ENCODE measurements at places on chromosomes 5 and 9. TPM values are rescaled to one million over a fixed set of nuclear protein-coding genes. Genes with fewer than 3 reads are reported as not detected.

The ARAP3 gene
- 21.4 TPM for total RNA-seq

DNA sequence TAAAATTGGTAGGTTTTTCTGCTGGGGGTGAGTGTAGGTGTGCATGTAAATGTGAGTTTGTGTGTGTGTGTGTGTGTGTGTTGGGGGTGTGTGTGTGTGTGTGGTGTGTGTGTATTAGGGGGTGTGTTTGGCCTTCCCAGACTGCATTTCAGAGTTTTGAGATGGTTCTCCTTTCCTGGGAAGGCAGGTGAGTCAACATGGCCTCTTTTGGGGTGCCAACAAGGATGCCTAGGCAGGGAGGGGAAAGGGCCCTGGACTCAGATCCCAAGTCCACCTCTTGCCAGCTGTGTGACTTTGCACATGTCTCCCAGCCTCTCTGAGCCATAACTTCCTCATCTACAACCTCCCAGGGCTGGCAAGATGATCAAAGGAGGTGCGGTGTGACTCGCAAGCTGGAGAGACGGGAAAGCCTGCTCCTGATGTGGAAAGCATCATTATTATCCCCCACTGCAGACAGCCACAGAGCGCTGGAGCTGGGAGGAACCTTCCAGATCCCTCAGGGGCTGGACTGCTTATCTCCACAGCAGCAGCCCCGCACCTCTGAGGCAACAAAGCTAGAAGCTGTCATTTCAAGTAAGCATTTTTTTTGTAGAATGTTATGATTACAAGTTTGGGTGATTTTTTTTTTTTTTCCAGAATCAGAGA is 63.5 kb upstream of the TBC1D2 start:
- no peak for DNase-seq
- H3K36me3 ChIP-seq = no peaks in the 10 kb centered on the region
- no peaks in the 10 kb centered on the region for H3K4me1 ChIP-seq
- no peak overlapping the region for H3K4me3 ChIP-seq
- no peak overlapping the region for H3K27ac ChIP-seq
- no peaks in the 10 kb centered on the region for H3K27me3 ChIP-seq

DNA sequence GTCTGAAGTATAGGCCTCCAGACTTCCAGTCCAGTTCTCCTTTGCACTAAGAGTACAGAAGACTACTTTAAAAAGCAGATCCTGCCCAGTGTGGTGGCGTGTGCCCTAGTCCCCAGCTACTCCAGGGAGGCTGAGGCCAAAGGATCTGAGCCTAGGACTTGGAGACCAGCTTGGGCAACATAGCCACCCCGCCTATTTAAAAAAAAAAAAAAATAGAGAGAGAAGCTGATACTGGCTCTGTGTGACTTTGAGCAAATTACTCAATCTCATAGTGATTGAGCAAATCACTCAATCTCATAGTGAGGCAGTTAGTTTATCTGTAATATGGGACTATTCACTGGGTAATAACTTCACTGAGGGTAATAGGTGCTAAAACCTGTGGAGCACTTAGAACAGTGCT is 43.6 kb upstream of the KDM4C start:
- no peak for DNase-seq
- no peak overlapping the region for H3K27ac ChIP-seq
- no peaks in the 10 kb centered on the region for H3K4me1 ChIP-seq

- no peak overlapping the region for H3K27ac ChIP-seq
- H3K36me3 ChIP-seq = no peaks in the 10 kb centered on the region
- H3K27me3 ChIP-seq = no peaks in the 10 kb centered on the region
- no peak for DNase-seq
Observed at GRCh38 chr5:113757508-113757907, 244.0 kb downstream of the YTHDC2 start.

The KLHL9 gene
- 24.1 TPM for total RNA-seq

The TMEM174 gene
- not detected for total RNA-seq

- no peak overlapping the region for H3K4me3 ChIP-seq
- H3K27me3 ChIP-seq = no peaks in the 10 kb centered on the region
- H3K27ac ChIP-seq = no peak overlapping the region
Observed at GRCh38 chr9:426264-426663, 211.6 kb downstream of the DOCK8 start.

- peak overlapping the region; percentile 24 for H3K4me3 ChIP-seq
- no peak overlapping the region for H3K27ac ChIP-seq
- no peak for DNase-seq
- no peaks in the 10 kb centered on the region for H3K36me3 ChIP-seq
- H3K27me3 ChIP-seq = no peaks in the 10 kb centered on the region
Observed at GRCh38 chr5:10366310-10367272, 13.1 kb downstream of the MARCHF6 start.

- H3K36me3 ChIP-seq = no peaks in the 10 kb centered on the region
- no peaks in the 10 kb centered on the region for H3K27me3 ChIP-seq
- H3K4me1 ChIP-seq = no peaks in the 10 kb centered on the region
- no peak overlapping the region for H3K4me3 ChIP-seq
- H3K27ac ChIP-seq = no peak overlapping the region
- DNase-seq = no peak
Observed at GRCh38 chr9:98357921-98358535, 102.6 kb upstream of the TBC1D2 start.

DNA sequence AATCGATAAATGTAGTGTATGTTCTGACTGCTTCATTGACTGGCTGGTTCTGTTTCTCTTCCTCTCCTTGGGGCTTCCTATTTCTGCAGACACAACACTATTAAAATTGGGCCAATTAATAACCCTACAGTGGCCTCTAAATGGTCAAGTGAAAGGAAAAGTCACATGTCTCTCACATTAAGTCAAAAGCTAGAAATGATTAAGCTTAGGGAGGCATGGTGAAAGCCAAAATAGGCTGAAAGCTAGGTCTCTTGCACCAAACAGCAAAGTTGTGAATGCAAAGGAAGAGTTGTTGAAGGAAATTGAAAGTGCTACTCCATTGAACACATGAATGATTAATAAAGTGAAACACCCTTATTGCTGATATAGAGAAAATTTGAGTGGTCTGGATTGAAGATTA is 58.2 kb downstream of the CCNH start:
- no peak overlapping the region for H3K27ac ChIP-seq
- DNase-seq = no peak
- no peaks in the 10 kb centered on the region for H3K4me1 ChIP-seq
- no peak overlapping the region for H3K4me3 ChIP-seq

GRCh38 chr5:116037236-116037822 is 5.1 kb downstream of the ARL14EPL start:
- no peaks in the 10 kb centered on the region for H3K36me3 ChIP-seq
- no peak overlapping the region for H3K27ac ChIP-seq
- no peak for DNase-seq

GRCh38 chr5:116176121-116176520 is 91.3 kb downstream of the COMMD10 start:
- H3K36me3 ChIP-seq = no peaks in the 10 kb centered on the region
- H3K4me1 ChIP-seq = no peaks in the 10 kb centered on the region
- no peak overlapping the region for H3K4me3 ChIP-seq
- no peak for DNase-seq

DNA sequence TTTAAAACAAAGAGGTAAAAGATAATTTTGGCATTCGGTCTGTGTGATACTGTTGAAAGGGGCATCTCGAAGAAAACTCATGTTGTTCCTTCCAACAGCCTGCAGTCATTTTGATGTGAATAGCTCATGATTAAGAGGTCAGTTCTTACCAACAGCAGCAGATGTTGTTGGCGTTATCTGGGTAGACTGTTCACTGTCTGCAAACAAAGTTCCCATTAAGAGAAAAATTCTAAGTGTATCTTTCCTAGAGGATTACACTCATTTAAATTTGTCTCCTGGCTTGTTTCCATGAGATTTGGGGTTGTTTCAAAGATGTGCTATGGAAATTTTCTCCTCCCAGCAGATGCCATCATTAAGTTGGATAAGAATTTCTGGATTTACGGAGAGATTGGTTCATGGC is 138.2 kb upstream of the RORB start:
- no peak overlapping the region for H3K4me3 ChIP-seq
- H3K36me3 ChIP-seq = no peaks in the 10 kb centered on the region
- H3K4me1 ChIP-seq = no peaks in the 10 kb centered on the region
- no peak overlapping the region for H3K27ac ChIP-seq

- H3K36me3 ChIP-seq = no peaks in the 10 kb centered on the region
- no peaks in the 10 kb centered on the region for H3K27me3 ChIP-seq
- peak within 1 kb of the TSS; percentile 29 for H3K4me3 ChIP-seq
- H3K4me1 ChIP-seq = no peaks in the 10 kb centered on the region
Observed at GRCh38 chr5:180209137-180209581, at the start of gene RASGEF1C. RASGEF1C (minus strand) TSS chr5:180209211; CDS start chr5:180138052, 71,159 bp downstream.

DNA sequence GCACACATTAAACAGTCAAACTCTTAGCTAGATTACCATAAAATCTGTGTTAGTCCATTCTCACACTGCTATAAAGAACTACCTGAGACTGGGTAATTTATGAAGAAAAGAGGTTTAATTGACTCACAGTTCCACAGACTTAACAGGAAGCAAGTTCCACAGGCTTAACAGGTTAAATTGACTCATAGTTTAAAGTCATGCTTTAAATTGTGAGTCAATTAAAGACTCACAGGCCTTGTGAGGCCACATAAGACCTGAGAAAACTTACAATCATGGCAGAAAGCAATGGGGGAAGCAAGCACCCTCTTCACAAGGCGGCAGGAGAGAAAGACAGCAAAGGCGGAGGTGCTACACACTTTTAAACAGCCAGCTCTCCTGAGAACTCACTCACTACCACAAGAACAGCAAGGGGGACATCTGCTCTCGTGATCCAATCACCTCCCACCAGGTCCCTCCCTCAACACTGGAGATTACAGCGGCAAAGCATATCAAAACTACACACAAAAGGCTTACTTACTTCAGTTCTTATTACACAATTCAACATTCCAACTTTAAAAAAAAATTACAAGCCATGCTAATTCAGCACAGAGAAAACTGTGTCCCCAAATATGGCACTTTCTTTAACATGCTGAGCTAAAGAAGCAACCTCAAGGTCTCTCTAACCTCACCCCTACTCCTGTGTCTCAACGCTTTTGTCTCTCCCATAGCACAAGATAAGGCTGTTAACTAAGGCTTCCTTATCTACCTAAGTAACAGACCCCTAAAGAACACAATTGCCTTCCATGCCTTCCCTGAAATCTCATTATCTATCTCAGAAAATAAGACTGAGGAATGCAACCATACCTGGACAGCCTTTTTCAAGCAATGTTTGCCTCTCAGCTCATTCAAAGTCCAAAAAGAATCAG is 805.1 kb downstream of the NR2F1-AS1 start:
- H3K27me3 ChIP-seq = no peaks in the 10 kb centered on the region
- no peak for DNase-seq
- no peaks in the 10 kb centered on the region for H3K4me1 ChIP-seq
- no peak overlapping the region for H3K27ac ChIP-seq

The NEURL1B gene
- total RNA-seq = 65.8 TPM

GRCh38 chr5:74464512-74465209 is 175.9 kb downstream of the ENC1 start:
- no peak overlapping the region for H3K4me3 ChIP-seq
- H3K27me3 ChIP-seq = peaks cover 2% of the 10 kb centered on the region
- no peak for DNase-seq
- no peak overlapping the region for H3K27ac ChIP-seq
- H3K36me3 ChIP-seq = no peaks in the 10 kb centered on the region

The LOX gene
- 125 TPM for total RNA-seq

- no peaks in the 10 kb centered on the region for H3K27me3 ChIP-seq
- H3K4me1 ChIP-seq = no peaks in the 10 kb centered on the region
- H3K36me3 ChIP-seq = peaks cover 2% of the 10 kb centered on the region
- DNase-seq = no peak
- H3K27ac ChIP-seq = no peak overlapping the region
Observed at GRCh38 chr5:167652690-167653089, 638.8 kb upstream of the WWC1 start.

The LIFR gene
- 67.6 TPM for total RNA-seq

DNA sequence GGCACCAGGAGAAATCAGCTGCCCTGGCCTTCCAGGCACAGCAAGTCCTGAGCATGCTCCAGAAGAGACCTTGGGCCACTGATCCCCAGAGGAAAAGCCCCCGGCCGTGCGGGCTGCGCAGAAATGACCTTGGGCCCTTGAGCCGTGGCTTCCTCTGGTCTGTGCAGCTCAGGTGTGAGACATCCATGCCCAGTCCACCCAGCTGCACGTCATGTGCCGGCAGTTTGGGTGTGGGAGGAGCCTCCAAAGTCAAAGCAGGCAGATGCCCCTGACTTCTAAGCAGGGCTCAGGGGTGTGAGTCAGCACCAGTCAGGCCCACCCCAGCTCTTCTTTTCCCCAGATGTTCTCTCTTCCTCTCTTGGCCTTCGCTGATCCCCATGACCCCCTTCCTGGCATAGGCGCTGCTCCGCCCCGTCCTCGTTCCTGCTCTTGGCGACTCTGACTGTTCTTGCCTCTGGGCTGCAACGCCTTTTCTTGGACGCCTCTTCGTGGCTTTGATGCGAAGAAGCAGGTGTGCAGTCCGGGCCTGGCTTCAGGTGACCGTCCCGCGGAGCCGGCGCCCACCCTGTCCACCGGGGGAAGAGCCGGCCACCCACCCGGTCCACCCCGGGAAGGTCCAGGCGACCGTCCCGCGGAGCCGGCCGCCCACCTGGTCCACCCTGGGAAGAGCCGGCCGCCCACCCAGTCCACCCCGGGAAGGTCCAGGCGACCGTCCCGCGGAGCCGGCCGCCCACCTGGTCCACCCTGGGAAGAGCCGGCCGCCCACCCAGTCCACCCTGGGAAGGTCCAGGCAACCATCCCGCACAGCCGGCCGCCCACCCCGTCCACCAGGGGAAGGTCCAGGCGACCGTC is 5.9 kb upstream of the QSOX2 start:
- H3K27ac ChIP-seq = no peak overlapping the region
- DNase-seq = no peak
- no peak overlapping the region for H3K4me3 ChIP-seq
- no peaks in the 10 kb centered on the region for H3K4me1 ChIP-seq

The PDE8B gene
- 25.5 TPM for total RNA-seq

The RNF180 gene
- 29.2 TPM for total RNA-seq

The SHISAL2B gene
- not detected for total RNA-seq

DNA sequence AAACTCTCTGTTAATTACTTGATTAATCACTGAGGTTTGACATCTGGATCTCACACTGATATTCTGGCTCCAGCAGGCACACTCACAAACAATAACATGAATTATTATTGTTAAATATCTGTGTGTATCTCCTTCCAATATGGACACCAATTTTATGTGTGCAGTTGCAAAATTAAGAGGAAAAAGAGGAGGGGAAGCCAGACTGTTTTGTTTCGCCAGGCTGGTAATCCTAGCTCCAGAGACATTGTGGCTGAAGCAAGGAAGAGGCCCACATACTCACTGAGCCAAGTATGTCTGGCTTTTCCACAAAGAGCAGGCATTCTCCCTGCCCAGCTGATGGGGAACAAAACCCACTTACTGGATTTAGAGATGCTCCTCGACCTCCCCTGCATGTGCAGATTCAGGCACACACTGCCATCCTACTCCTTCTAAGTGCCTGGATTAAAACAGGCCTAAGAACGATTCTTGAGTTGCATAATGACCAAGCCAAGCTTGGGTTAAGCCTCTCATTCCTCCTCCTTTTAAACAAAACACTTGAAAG is 181.9 kb downstream of the ESM1 start:
- DNase-seq = no peak
- H3K36me3 ChIP-seq = no peaks in the 10 kb centered on the region
- H3K4me3 ChIP-seq = no peak overlapping the region
- peak overlapping the region; percentile 48 for H3K27ac ChIP-seq

- H3K4me1 ChIP-seq = no peaks in the 10 kb centered on the region
- no peak overlapping the region for H3K4me3 ChIP-seq
- H3K27me3 ChIP-seq = no peaks in the 10 kb centered on the region
- DNase-seq = no peak
- no peaks in the 10 kb centered on the region for H3K36me3 ChIP-seq
- no peak overlapping the region for H3K27ac ChIP-seq
Observed at GRCh38 chr9:121398374-121398773, 28.3 kb upstream of the STOM start.

GRCh38 chr5:140145818-140146522 is 20.2 kb downstream of the IGIP start:
- no peak overlapping the region for H3K27ac ChIP-seq
- peak overlapping the region; percentile 5 for H3K4me3 ChIP-seq
- H3K27me3 ChIP-seq = no peaks in the 10 kb centered on the region
- H3K4me1 ChIP-seq = no peaks in the 10 kb centered on the region
- peak; percentile 93 for DNase-seq
- H3K36me3 ChIP-seq = no peaks in the 10 kb centered on the region

Data from aorta (tissue), 5 donors.